ENCODE measurements at places on chromosomes 6 and 20.

- no peak for DNase-seq
Measured at GRCh38 chr6:44672086-44672485, 284.6 kb downstream of the CDC5L start.

DNA sequence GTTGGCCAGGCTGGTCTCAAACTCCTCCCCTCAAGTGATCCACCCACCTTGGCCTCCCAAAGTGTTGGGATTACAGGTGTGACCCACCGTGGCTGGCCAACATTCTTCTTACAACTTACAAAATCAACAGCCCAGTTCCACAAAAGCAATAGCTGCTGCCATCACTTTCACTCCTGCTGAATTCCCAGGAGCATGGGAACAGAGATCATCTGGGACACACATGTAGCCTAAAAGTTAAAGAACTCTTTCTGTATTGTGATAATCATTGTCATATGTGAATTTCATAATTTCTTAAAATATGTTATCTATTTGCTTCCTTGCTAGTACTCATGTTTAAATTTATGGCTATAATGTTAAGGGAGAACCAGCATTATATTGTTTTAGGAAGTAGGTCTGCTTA is 51.7 kb downstream of the NCOA6 start:
- DNase-seq = no peak

DNA sequence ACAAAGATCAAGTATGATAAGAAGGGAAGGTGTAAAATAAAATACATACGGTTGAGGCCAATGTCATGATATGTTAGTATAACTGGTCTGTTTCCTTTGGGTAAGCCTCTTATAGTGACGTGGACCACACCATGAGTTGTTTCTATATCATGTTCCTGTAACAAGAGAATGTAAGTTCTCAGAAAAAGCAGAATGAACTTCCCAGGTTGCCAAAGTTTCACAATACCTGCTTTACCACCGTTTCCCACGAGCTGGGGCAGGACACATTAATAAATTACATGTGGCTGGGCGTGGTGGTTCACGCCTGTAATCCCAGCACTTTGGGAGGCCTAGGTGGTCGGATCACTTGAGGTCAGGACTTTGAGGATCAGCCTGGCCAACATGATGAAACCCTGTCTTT is 42.6 kb upstream of the SLA2 start:
- no peak for DNase-seq

DNA sequence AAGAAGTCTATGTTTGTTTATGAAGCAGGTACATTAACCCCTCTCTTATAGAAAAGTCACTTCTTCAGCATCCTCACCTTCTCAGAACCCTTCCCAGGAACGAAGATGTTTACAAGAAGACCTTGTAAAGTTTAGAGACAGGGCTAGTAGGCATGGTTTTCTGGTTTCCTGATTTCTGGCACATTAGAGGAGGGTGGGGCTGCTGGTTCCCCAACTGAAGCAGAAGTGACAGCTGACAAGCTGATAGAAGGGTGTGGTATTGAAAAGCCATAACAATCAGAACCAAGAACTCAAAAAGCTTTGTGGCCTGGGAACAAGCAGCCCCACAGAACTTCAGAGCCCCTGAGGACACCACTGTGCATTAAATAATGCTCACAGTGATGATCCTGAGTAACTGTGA is 91.2 kb downstream of the RTN4IP1 start:
- no peak for DNase-seq

DNA sequence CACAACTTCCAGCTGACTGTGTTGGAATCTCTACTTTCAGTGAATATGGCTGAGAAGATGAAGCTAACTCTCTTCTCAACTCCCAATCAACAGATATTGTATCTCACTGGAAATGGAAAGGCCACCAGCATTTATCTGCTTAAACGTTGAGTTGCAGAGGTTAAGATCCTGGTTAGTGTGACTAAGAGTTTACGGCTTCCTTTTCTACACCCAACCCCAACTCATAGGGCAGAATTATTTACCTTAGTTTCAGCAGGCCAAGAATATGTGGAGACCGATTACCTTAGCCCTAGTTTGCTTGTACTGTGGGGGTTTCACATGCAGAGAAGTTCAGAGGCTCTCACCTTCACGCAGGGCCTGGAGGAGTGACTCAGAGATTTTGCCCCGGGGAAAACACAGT is 1026.6 kb downstream of the EYS start:
- DNase-seq = no peak

DNA sequence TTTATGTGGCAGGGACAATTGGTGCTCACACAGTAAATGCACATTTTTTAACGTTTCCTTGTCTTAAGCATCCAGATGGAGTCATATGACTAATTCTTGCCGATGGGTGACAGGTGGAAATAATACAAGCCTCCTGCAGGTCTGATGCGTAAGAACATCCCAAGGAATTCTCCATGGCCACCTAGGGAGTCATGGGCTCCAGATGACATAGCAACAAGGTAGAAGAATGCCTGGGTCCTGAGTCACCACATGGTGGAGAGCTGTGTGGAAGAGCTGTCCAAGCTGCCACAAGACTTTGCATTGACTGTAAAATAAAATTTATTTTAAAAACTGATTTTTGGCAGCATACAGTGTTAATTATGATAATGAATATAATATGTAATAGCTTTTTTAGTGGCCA is 77.0 kb upstream of the MAP3K7 start:
- no peak for DNase-seq

DNA sequence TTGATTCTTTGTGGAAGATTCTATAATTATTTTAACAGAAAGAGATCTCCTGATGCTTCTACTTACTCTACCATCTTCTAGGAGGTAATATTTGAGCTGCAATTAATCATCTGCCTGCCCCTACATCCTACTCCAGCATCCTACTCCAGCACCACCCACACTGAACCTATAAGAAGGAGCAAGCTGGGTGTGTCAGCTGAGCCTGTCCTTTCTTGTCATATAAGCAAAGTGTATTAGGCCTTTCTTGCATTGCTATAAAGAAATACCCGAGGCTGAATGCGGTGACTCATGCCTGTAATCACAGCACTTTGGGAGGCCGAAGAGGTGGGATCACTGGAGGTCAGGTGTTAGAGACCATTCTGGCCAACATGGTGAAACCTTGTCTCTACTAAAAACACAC is 84.2 kb upstream of the ARG1 start:
- no peak for DNase-seq

DNA sequence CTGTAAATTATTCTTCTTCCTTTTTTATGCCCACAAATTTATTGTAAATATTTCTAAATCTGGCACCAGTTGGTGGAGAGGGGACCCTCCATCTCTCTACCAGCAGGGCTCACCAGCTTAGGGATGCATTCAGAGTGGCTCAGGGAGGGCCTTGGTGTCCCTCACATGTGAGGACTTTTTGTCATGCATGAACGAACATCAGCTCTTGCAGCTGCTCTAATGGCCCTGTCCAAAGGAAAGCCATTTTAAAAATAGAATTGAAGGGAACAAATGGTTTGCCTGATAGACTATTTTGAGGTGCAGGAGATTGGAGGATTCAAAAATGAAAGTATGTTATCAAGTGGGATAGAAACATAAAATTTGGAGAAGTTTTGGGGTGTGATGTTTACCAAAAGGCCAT is 37.5 kb upstream of the KLHL31 start:
- no peak for DNase-seq

DNA sequence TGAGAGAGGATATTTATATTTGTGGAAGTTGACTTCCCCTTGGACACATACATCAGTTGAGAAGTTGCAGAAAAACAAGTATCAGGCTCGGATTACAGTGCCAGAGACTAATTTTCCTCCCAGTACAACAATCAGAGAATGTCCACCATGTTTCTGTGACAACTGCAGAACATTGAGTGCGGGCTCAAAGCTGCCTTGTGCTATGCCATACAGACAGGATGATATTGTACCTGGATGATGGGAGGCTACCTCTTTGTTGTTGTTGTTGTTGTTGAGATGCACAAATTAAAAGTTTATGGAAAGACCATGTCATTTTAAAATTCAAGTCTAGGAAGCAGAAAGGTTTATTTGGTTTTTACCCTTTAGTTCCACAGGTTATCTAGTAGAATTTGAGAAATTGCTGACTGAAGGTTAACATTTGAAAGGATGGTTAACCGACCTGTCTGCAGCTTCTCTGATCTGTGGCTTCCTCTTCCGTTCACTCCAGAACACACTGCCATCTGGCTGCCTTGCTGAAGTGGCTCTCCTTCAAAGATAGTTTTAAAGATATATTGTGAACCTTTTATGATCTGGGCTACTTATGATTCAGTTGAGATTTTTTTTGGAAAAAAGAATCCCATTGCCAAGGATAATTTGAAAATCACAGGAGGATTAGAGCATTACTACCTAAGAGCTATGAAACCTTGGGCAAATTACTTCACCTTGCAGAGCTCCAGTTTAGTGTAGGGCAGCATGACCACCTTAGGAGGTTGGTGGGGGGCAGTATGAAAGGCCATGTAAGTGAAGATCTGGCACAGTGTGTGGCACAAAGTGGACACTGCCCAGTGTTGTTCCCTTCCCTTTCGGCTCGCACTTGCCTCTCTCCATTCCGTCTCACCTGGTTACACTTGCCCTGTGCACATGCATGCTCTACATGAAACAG is 15.9 kb downstream of the TMEM200A start:
- DNase-seq = no peak

DNA sequence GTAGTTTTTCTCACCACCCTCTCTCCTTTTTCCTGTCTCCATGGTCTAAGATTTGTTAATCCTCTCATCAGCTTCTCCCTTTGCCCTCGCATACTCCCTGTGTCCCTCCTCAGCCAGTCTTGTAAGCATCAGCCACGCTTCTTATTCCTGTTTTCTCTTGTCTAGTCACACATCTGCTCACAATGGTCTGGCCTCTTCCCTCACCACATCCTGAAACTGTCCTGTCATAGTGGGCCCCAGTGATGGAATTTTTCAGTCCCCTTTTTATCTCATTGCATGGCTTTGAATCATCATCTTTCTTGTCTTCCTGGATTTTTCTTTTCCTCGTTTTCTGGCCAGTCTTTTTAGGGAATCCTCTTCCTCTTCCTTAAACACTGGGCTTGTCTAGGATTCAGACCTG is 57.2 kb downstream of the GFRA4 start:
- no peak for DNase-seq
